ENCODE measurements at places on chromosomes 5 and 9.

DNA sequence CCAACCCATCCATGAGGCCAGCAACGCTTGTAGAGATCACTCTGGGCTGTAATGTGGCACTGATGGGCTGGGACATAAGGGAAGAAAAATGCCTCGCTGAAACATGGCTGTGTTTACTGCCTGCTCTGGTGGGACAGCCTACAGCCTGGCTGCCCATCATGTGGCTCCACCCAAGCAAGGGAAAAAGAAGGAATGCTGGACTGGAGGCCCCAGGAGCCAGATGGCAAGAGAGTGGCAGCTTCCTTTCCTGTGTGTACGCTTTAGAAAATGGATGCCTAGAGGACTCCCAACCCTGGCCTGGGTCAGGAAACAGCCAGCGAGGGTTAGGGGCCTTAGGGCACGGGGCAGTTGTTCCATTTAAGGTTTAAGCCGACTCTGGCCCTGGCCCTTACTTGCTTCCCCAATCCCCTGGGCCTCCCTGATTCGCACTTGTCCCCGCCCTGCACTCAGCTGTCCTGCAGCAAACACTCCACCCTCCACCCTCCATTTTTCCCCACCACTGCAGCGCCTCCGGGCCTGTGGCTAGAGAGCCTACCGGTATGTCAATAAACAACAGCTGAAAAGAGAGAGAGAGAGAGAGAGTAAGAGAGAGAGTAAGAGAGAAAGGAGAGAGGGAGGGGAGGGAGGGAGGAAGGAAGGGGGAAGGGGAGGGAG lies 819.4 kb downstream of the SEMA5A start:
- DNase-seq, result no peak

- no peak for DNase-seq
These were observed 10.3 kb downstream of the ACTL7B start for GRCh38 chr9:108845507-108845906.

GRCh38 chr5:170076739-170077138 lies 29.0 kb upstream of the FOXI1 start:
- no peak for DNase-seq

GRCh38 chr5:97728920-97729319 lies 545.9 kb upstream of the RIOK2 start:
- DNase-seq, result no peak

- peak; percentile 5 for DNase-seq
These were observed 676.4 kb downstream of the PRELID2 start for GRCh38 chr5:145158730-145159129.

- peak; percentile 71 for DNase-seq
These were observed 1055.5 kb upstream of the DMAC1 start for GRCh38 chr9:8855046-8855445.

- DNase-seq, result no peak
These were observed 8.9 kb downstream of the ATG10 start for GRCh38 chr5:81980598-81981260.

DNA sequence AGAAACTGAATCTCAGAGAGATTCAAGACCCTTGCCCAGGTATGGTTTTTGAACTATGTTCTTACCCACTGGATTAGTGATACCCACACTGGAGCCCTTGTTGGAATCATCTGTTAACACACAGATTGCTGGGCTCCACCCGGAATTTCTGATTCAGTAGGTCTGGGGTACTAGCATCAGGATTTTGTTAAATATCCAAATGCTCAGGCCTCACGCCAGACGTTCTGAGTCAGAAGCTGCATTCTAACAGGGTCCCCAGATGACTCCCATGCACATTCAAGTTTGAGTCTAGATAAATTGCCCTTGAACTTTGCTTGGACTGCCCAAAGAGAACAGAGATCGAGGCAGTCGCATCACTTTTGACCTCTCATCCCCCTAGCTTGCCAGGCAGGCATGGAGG lies 182.0 kb upstream of the WWC1 start:
- no peak for DNase-seq
